Activated T-helper 1 cell treated with anti-CD3 and anti-CD28 coated beads, Interleukin-12 subunit alpha, Interleukin-12 subunit beta, Interleukin-2, Interleukin-4 antibody, amounts not matched to agents 30 ng/mL and 10 ng/mL and 1 ng/mL, durations not matched to agents 14 hours and 24 hours and 36 hours (primary cell): ENCODE measurements at places on chromosomes 16 and 17. TPM values are rescaled to one million over a fixed set of nuclear protein-coding genes. Genes with fewer than 3 reads are reported as not detected.

- H3K4me3 ChIP-seq: no peak overlapping the region
- H3K27ac ChIP-seq: no peak overlapping the region
- H3K4me1 ChIP-seq: no peaks in the 10 kb centered on the region
- H3K27me3 ChIP-seq: no peaks in the 10 kb centered on the region
Measured at GRCh38 chr16:12238598-12238997, 262.1 kb downstream of the SNX29 start.

- no peak for DNase-seq
- no peaks in the 10 kb centered on the region for H3K4me1 ChIP-seq
- no peaks in the 10 kb centered on the region for H3K27me3 ChIP-seq
- no peak overlapping the region for H3K4me3 ChIP-seq
Measured at GRCh38 chr16:918068-918467, 52.7 kb downstream of the LMF1 start.

DNA sequence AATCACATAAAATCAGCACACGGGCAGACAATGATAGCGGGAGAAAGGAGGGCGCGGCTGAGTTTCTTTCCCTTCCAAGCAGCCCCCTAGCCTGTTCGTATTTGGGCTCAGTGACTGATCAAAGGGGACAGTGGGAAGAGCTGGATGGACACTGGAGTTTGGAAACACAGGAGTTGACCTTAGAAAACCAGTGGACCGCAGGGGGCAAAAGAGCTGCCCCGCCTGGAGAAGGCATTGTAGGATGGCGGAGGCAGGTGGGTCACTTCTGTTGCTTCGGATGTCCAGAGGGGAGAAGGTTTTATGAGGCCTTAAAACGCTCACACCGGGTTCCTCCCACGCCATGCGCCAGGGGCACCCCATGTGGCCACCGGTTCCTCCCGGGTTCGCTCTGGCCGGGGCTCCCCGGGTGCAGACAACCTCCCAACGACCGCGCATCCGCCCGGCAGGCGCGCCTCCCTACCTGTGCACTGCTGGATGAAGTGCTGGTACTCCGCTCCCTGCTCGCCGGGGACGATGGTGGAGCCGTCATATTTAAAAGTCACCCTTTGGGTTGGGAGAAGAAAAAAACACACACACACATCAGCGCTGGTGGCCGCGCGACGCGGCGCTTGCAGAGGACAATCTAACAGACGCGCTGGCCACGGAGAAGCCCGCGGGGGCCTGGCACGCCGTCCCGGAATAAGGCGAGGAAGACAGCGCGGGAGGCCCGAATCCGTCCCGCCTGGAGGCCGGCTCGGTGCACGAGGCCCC is 662 bp downstream of the COTL1 start:
- H3K27ac ChIP-seq: peak overlapping the region; percentile 84
- H3K4me1 ChIP-seq: peaks cover 59% of the 10 kb centered on the region
- peaks cover 38% of the 10 kb centered on the region for H3K36me3 ChIP-seq
- H3K27me3 ChIP-seq: peaks cover 2% of the 10 kb centered on the region
- DNase-seq: peak; percentile 37
- H3K4me3 ChIP-seq: peak overlapping the region; percentile 96

DNA sequence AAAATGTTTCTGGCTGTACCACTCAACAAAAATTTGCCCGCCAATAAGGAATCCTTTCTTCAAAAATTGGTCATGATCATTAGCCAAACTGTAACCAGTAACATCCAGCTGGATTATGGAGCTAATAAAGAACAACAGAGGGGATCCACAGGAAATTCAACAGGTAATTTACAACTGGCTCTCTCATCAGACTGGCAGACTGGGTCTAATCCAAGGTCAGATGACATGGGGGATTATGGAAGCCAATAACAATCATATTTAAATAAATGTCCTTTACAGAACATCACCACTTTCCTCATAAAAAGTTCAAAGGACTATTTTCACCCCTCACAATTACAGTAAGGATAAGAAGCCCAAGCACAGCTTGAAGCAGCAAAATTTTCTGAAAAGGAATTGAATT is 66.4 kb downstream of the KANSL1 start:
- no peak overlapping the region for H3K27ac ChIP-seq
- H3K4me3 ChIP-seq: no peak overlapping the region
- no peak for DNase-seq
- peaks cover 13% of the 10 kb centered on the region for H3K36me3 ChIP-seq

- no peak overlapping the region for H3K27ac ChIP-seq
- peaks cover 34% of the 10 kb centered on the region for H3K36me3 ChIP-seq
- H3K4me1 ChIP-seq: no peaks in the 10 kb centered on the region
- no peaks in the 10 kb centered on the region for H3K27me3 ChIP-seq
Measured at GRCh38 chr16:23690771-23691482, 12.2 kb downstream of the PLK1 start.

DNA sequence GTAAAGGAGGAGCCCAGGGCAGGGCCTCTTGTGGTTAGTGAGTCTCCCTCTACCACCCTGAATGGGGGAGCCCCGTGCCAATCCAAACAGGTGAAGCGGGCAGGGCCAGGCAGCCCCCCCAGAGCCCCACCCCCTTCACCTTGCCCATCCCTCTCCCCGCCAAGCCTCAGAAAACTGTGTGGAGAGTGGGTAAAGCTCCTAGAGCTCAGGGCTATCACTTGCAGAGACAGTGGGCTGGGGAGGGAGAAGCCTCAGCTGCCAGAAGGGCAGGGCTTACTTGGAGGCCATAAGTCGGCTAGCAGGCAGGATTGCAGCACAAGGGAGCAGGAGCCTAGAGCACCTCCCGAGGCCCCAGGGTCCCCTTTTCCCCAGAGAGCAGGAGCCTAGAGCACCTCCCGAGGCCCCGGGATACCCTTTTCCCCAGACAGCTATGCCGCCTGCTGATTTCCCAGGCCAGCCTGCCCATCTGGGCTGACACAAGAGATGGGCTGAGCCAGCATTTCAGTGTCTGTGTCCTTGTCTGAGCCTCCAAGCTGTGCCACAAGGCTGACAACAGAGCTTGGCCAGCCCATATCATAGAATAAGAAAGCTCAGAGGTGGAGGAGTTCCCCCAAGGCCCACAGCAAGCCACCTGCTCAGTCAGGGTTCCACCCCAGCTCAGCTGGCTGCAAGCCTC is 6.7 kb upstream of the KRT14 start:
- H3K36me3 ChIP-seq: no peaks in the 10 kb centered on the region
- peaks cover 6% of the 10 kb centered on the region for H3K27me3 ChIP-seq
- no peak overlapping the region for H3K4me3 ChIP-seq

GRCh38 chr17:75340631-75341030 is 51.4 kb upstream of the SLC25A19 start:
- peaks cover 80% of the 10 kb centered on the region for H3K4me1 ChIP-seq
- no peak for DNase-seq
- no peak overlapping the region for H3K4me3 ChIP-seq
- H3K36me3 ChIP-seq: peaks cover 8% of the 10 kb centered on the region
- no peaks in the 10 kb centered on the region for H3K27me3 ChIP-seq

GRCh38 chr17:61531223-61531622 is 59.8 kb downstream of the NACA2 start:
- no peaks in the 10 kb centered on the region for H3K36me3 ChIP-seq
- DNase-seq: no peak

GRCh38 chr16:14095883-14096551 is 24.9 kb downstream of the MRTFB start:
- H3K36me3 ChIP-seq: peaks cover 2% of the 10 kb centered on the region
- peaks cover 1% of the 10 kb centered on the region for H3K27me3 ChIP-seq
- no peak for DNase-seq
- no peak overlapping the region for H3K27ac ChIP-seq
- no peak overlapping the region for H3K4me3 ChIP-seq

DNA sequence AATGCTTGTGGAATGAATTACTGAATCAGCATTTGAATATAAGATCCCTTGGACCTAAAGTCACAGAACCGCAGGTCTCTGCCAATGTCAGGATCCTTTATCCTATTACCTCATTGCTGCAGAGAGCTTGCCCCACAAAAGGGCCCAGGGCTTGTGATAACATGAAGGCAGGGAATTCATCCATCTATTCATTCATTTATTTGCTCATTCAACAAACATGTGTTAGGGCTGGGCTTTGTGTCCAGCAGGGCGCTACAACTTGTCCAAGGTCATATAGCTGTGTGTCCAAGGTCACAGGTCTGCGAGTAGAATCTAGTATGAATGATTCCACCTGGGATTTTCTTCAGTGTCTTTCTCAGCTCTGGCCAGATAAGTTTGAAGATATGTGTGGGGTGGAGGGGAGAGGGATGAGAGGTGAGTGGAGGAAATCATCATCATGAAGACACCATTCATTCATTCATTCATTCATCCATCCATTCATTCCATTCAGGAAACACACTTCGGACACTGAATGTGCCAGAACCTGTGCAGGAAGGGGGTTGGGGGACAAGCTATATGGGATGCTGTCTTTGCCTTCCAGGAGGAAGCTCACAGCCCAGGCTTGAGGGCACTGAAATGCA is 1.3 kb upstream of the UNC45B start:
- no peak overlapping the region for H3K4me3 ChIP-seq
- no peaks in the 10 kb centered on the region for H3K4me1 ChIP-seq
- H3K27ac ChIP-seq: no peak overlapping the region
- DNase-seq: no peak

- H3K4me3 ChIP-seq: no peak overlapping the region
- no peaks in the 10 kb centered on the region for H3K27me3 ChIP-seq
- no peak overlapping the region for H3K27ac ChIP-seq
- no peaks in the 10 kb centered on the region for H3K4me1 ChIP-seq
- peaks cover 9% of the 10 kb centered on the region for H3K36me3 ChIP-seq
Measured at GRCh38 chr16:30112197-30113030, 923 bp downstream of the GDPD3 start.

- H3K4me3 ChIP-seq: no peak overlapping the region
- H3K4me1 ChIP-seq: peaks cover 38% of the 10 kb centered on the region
Measured at GRCh38 chr17:4314618-4315017, 50.8 kb upstream of the ANKFY1 start.

DNA sequence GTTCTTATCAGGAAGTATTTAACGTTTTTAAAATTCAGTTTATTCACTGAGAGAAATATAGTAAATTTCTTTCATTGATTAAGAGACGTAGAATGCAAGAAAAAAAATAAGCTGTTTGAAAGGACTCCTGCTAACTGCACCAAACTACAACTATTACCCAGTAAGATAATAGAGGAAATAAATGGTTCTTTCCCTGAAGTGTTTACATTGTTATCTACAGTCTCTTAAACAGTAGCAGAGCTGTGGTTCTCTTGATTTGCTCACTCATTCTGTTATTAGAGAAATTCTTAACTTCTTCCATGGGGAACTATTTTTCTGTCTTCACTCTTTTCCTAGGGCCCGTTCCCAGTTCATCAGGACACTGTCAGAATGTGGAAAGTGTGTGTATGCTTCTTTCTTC is 973.0 kb downstream of the KCNJ2 start:
- no peak overlapping the region for H3K4me3 ChIP-seq
- no peaks in the 10 kb centered on the region for H3K36me3 ChIP-seq
- no peak for DNase-seq

- H3K27me3 ChIP-seq: peaks cover 33% of the 10 kb centered on the region
- H3K27ac ChIP-seq: no peak overlapping the region
- H3K36me3 ChIP-seq: peaks cover 7% of the 10 kb centered on the region
- peaks cover 26% of the 10 kb centered on the region for H3K4me1 ChIP-seq
- H3K4me3 ChIP-seq: peak overlapping the region; percentile 76
Measured at GRCh38 chr17:17724307-17725010, 43.2 kb downstream of the RAI1 start.

- peak overlapping the region; percentile 66 for H3K4me3 ChIP-seq
- peaks cover 22% of the 10 kb centered on the region for H3K4me1 ChIP-seq
- H3K27ac ChIP-seq: peak overlapping the region; percentile 77
- H3K27me3 ChIP-seq: no peaks in the 10 kb centered on the region
Measured at GRCh38 chr17:35460354-35460851, 11.8 kb upstream of the SLFN13 start.

DNA sequence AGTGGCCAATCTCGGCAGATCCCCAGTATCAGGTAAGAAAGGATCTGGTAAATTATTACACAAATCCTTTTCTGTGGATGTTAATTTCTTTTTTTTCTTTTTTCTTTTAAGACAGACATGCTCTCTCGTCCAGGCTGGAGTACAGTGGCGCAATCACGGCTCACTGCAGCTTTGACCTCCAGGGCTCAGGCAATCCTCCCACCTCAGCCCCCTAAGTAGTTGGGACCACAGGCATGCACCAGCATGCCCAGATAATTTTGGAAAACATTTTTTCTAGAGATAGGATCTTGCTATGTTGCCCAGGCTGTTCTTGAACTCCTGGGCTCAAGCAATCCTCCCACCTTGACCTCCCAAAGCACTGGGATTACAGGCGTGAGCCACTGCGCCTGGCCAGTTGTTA is 54.0 kb downstream of the GAS7 start:
- H3K4me1 ChIP-seq: peaks cover 6% of the 10 kb centered on the region
- no peak overlapping the region for H3K4me3 ChIP-seq
- no peak overlapping the region for H3K27ac ChIP-seq
- DNase-seq: no peak
- no peaks in the 10 kb centered on the region for H3K36me3 ChIP-seq

- H3K4me1 ChIP-seq: no peaks in the 10 kb centered on the region
- peaks cover 14% of the 10 kb centered on the region for H3K27me3 ChIP-seq
- peak; percentile 22 for DNase-seq
- no peak overlapping the region for H3K27ac ChIP-seq
- no peaks in the 10 kb centered on the region for H3K36me3 ChIP-seq
Measured at GRCh38 chr17:47315451-47316266, 8.1 kb upstream of the EFCAB13 start.

DNA sequence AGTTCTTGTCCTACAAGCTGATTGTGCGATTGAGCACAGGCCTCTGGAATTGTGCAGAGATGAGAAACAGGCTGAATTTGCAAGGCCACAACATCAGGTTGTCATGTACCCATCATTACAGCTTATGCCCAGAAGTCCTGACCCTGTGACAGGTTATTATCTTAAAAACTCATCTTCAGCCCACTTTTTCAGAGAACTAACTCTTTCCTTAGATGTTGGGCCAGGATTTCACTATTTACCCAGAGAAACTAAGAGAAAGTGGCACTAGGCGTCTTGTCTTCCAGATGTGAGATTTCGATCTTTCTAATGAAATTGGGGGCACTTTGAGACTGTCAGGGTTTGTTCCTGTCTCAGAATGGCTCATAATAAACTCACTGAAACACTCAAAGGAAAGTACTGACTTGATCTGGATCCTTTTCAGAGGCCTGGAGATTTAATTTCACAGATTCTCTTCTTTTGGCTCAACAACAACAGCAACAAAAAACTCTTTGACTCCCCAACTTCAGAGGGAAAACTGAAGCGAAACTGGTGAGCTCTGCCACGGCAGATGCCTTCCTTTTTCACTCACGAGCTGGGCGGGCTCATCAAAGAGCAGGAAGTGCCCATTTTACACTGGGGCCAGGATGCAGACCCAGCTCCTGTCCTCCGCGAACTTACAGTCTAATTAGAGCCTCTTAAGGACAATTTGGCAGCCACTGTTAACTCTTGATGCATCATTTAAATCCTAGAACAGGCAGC is 17.7 kb upstream of the SLC12A3 start:
- peaks cover 32% of the 10 kb centered on the region for H3K36me3 ChIP-seq
- peaks cover 26% of the 10 kb centered on the region for H3K4me1 ChIP-seq
- H3K27ac ChIP-seq: peak overlapping the region; percentile 29

ZNF263 gene
- 25.5 and 27.8 TPM in 2 replicates for total RNA-seq

MT1M gene
- not detected in 2 replicates for total RNA-seq

KRT12 gene
- not detected in 2 replicates for total RNA-seq

HBA2 gene
- total RNA-seq: 0.57 and 0.59 TPM in 2 replicates

GOT2 gene
- total RNA-seq: 135 and 137 TPM in 2 replicates

SYNGR3 gene
- 21.2 and 26.3 TPM in 2 replicates for total RNA-seq

CPD gene
- total RNA-seq: 29.7 and 35.3 TPM in 2 replicates

EFNB3 gene
- total RNA-seq: 0.08 TPM in 1 of 2 replicates, not detected in the other

ADORA2B gene
- total RNA-seq: 1.4 and 1.5 TPM in 2 replicates

RNF112 gene
- total RNA-seq: not detected in 2 replicates

ABCC3 gene
- total RNA-seq: not detected in 2 replicates

ACE gene
- total RNA-seq: 0.36 and 0.59 TPM in 2 replicates

CES5A gene
- total RNA-seq: not detected in 2 replicates

TMIGD1 gene
- not detected in 2 replicates for total RNA-seq

SEZ6L2 gene
- total RNA-seq: 0.16 and 0.32 TPM in 2 replicates

RRN3 gene
- 36.1 and 39.1 TPM in 2 replicates for total RNA-seq

KRTAP9-8 gene
- total RNA-seq: not detected in 2 replicates

KRTAP2-3 gene
- not detected in 2 replicates for total RNA-seq
